ENCODE measurements at places on chromosomes 7 and 10.

DNA sequence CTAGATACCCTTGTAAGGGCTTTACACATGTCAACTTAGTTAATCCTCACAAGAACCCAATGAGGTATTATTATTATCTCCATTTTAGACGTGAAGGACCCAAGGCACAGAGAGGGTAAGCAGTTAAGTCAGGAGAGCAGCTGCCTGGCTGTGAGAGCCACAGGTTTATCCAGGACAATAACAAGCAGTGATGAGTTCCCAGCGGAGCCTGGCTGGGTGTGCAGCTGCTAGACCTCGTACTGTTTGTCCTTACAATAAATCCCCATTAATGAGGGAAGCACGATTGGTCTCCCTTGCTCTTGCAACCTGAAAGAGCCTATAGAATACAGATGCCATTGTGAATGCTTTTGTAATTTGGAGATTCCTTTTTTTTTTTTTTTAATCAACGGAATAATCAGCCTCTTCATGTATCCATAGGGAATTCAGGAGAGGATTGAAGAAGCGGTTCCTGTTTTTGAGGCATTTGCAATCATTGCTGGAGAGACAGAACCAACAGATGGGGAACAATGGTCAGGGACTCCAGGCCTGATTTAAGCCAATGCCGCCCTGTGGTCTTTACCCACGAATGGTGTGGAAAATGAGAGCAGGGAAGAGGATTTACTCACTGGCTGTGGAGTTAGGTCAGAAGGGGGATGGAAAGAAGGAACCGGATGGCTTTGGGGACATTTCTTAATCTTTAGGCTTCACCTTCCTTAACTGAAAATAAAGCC lies 12.3 kb upstream of the ASB4 start:
- DNase-seq: no peak

DNA sequence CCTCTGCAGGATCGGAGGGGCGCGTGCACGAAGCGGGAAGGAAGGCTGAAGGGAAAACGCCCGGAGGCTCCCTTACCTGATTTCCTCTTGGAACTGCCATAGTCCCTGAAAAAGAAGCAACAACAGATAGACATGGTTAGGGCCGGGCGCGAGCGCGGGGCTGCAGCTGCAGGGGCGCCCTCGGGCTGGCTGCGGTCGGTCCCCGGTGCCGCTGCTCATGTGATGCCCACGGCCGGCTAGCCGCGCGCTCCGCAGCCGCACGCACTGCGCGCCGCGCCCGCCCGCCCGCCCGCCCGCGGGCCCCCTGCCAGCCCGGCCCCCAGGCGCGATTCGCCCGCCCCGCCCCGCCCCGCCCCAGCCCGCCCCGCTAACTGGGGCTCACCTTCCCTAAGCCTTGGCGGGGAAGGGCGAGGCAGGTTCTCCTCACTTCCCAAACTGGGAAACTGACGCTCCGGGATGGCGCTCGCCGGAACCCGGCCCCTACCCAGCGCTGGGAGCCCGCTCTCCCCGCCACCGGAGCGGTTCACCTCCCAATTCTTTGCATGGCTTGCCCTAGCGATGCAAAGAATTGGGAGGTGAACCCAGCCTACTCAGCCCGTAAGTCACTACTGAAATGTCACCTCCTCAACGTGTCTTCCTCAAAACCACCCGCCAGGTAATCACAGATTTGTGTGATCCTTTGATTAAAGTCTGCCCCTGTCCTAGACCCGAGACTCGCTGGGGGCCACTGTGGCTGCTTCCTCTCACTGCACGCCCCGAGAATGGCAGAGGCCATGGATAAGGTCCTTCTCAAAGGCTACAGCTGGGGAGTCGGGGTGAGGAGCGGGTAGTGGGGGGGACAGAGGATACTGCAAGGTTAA lies 162.2 kb downstream of the SH3PXD2A start:
- DNase-seq: peak; percentile 48

- no peak for DNase-seq
These were observed 22.5 kb downstream of the KMT2E start for GRCh38 chr7:105036217-105037168.

DNA sequence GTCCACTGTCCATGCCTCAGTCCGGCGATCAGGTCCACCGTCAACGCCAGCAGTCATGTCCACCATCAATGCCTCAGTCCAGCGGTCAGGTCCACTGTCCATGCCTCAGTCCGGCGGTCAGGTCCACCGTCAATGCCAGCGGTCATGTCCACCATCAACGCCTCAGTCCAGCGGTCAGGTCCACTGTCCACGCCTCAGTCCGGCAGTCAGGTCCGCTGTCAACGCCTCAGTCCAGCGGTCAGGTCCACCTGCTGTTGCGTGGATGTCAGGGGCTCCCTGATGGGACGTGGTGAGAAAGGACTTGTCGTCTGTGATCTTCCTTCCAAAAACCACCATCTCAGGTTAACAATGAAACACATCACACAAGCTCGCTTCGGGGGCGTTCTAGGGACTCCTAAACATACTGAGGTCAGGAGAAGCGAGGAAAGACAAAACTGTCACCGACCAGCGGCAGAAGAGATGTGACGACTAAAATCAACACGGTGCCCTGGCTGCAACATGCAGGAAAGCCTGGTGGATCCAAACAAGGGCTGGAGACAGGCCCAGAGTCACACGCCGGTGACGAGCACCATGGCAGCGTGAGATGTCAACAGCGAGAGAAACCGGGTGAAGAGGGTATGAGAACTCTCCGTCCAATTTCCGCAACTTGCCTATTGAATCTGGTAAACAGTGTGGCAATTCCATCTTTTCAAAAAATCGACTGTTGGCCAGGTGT lies 264.2 kb downstream of the MAD1L1 start:
- no peak for DNase-seq

DNA sequence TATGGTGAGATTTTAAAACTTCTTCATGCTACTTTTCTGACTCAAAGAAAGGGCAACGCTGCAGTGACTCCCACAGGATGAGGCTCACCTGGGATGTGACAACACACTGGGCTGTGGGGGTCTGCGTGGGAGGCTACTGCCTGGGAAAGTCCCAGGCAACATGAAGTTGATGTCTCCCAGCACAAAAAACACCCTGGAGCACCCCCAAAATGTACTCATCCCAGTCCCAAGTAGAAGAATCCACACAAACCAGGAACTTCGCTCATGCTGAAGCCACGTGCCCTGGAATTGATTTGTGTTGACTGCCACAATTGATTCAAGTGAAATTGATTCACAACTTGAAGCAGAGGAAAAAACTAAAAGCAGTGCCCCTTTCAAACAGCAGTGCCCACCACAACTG lies 24.9 kb upstream of the PTPRN2 start:
- DNase-seq: peak; percentile 33

DNA sequence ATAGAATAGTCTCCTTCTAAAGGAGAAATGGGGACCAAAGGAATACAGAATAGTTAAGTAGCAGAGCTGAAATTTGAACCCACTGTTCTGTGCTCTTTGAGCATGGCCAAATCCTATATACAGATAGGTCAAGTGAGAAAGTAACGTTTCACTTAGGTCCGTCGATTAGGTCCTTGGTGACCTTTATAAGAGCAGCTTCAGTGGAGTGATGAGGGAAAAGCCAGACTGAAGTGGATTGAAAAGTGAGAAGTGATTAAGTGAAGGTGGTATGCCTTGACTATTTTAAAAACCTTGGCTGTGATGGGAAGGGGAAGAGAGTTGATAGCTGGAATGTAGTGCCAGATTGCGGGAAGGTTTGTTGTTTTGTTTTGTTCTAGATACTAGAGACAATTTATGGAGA lies 10.6 kb upstream of the LSMEM1 start:
- no peak for DNase-seq

DNA sequence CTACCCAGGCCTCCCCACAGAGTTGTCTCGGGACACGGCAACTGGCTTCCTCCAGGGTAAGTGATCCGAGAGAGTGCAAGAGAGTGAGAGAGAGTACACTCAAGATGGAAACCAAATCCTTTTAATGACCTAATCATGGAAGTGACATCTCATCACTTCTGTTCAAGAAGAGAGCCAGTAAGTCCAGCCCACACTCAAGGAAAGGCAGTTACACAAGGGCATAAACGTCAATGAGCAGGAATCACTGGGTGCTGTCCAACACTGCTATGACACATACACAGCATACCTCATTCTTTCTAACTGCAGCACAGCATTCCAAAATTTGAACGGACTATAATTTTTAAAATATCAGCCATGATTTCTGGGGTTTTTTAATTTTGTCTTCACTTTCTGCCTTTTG lies 29.3 kb upstream of the OSBPL3 start:
- no peak for DNase-seq

- DNase-seq: no peak
These were observed 59.3 kb upstream of the LRRC4 start for GRCh38 chr7:128090492-128090891.

GRCh38 chr10:947051-947450 lies 15.5 kb upstream of the LARP4B start:
- DNase-seq: no peak

- DNase-seq: no peak
These were observed 19.3 kb downstream of the PPP1R3C start for GRCh38 chr10:91613411-91614187.

- DNase-seq: no peak
These were observed 265.7 kb upstream of the BMPER start for GRCh38 chr7:33639552-33640197.

DNA sequence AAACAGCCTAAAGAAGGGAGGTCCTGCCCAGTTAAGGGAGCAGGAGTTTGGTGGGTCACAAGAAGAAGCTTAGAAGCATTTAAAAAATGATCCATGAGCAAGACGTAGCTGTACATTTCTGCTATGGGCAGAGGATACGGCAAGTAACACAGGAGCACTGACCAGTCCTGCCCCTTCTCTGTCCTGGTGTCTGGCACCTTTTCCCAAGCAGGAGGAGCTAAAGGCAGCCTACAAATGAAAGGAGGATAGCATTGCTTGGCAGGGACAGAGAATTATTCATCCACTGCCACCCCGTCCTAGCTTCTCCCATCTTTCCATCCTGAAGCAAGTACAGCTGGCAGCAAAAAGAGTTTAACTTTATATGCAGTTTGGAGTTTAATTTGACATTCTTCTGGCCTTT lies 1077.6 kb downstream of the TYW1 start:
- no peak for DNase-seq

GRCh38 chr7:132256721-132257212 lies 319.5 kb downstream of the PLXNA4 start:
- DNase-seq: no peak

DNA sequence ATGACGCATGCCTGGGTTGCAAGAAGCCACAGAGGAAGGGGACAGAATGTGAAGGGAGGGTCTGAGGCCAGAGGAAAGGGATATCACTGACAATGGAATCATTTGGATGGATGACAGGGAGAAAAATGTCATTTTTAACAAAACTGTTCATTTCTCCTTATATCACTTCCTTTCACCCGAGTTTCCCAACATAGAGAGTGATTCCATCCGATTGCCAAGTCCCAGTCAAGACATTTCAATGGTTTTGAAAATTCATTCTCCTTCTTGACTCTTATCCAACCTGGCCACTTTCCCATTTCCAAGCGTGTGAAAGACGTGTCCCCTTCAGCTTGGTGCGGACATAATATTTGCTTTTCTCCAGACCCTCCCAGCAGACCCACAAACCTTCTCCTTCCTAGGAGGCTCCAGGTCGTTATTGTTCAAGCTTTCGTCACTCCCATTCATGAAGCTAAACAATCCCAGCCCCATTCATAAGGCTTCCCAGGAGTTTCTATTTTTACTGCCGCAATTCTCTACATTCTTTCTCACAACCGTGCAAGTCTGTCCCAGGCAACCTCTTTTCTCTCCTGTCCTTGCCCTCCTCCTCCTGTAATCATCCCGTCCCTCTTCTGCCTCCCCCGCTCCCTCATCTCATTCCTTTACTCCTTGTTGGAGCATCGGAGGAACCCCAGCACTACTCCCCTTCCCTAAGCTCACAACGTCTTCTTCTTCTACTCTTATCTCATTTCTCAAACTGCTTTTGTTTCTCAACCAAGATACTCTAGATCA lies 301.3 kb upstream of the KLF6 start:
- no peak for DNase-seq

DNA sequence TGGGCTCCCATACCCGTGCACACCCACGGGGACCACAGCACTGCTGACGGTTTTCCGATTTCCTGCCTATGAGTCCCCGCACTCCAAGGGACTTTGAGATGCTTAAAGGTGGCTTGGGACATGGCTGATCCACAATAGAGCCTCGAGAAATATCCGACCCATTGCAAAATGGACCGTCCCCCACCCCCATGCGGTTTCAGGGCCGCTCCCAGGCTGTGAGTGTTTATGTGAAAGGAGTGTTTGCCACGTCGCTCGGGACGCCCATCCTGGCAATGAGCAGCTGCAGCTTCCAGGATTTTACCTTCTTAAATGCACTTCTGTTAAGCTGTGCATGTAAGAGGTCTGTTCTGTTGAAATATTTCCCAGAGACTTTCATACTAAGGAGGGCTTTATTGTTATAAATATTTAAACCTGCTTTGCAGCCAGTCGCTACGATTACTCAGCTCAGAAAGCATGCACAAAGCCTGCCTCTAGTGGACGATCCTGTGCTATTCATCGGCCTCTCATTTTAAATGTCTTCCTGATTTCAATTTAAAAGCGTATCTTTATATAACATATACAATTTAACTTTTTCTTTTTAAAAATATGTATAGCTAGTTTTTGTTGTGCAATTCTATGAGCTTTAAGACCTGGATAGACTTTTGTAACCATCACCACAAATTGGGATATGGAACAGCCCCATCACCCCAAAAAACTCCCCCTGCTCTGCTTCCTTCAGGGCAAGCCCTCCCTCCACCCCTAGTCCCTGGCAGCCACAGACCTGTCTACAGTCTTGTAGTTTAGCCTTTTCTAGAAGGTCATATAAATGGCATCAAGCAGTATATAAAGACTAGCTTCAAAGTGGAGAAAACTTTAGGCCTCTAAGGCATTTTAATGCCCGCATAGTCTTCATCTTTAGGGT lies 418.3 kb downstream of the PAXIP1 start:
- peak; percentile 62 for DNase-seq

DNA sequence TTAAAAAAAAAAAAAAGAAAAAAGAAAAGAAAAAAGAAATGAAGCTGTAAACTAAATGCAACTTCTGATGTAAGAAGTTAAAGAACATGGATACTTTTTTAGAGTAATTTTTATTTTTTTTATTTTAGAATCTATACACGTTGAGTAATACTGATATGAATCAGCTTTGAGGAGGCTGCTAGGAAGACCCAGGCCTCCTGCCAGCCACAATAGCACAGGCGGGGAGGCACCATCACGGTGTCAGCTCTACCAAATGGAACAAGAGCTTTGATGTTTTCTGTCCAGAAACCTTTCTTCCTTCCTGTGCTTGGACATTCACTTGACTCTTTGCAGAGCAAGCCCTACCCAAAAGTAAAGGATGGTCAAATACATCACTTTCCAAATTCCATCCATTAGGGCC lies 45.3 kb upstream of the EGR2 start:
- no peak for DNase-seq

GRCh38 chr10:132294561-132295318 lies 13.0 kb downstream of the STK32C start:
- DNase-seq: no peak

GRCh38 chr10:96337106-96337505 lies 21.7 kb downstream of the OPALIN start:
- no peak for DNase-seq

DNA sequence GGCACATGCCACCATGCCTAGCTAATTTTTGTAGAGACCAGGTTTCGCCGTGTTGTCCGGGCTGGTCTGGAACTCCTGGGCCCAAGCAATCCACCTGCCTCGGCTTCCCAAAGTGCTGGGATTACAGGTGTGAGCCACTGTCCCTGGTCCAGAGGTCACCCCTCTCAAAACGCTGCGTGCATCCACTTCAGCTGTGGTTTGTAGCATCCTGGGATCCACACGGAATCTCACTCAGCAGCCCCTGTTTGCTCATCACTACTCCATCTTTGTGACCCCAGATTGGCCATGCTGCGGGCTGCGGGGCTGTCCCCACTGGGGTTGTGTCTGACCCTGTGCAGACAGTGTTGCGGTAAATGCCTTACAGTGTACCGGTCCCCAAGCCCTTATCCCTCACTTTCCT lies 3.5 kb downstream of the INPP5A start:
- no peak for DNase-seq

Measured in head of caudate nucleus (tissue), 42 donors.